ENCODE measurements at places on chromosomes 2 and 18. TPM values are rescaled to one million over a fixed set of nuclear protein-coding genes. Genes with fewer than 3 reads are reported as not detected.

Gene MLPH
- total RNA-seq, result 0.46 TPM

Gene CDKL4
- 1.9 TPM for total RNA-seq

Gene TMEM37
- 0.14 TPM for total RNA-seq

Gene COLEC11
- 0.14 TPM for total RNA-seq

Gene IL36RN
- total RNA-seq, result 0.73 TPM

Gene ANKRD30BL
- total RNA-seq, result 0.87 TPM

Gene ALPI
- 0.10 TPM for total RNA-seq

Gene TSPYL6
- total RNA-seq, result 0.21 TPM

Gene PRKD3
- total RNA-seq, result 30.4 TPM

Gene SLC9A4
- total RNA-seq, result not detected

Gene ZNF385B
- total RNA-seq, result 0.46 TPM

Gene DUSP2
- total RNA-seq, result 6.1 TPM

Gene FAM110C
- total RNA-seq, result 0.19 TPM

Gene LYG2
- not detected for total RNA-seq

Gene B3GNT7
- total RNA-seq, result 0.73 TPM

Gene LCT
- 0.11 TPM for total RNA-seq

Gene GALNT3
- 0.77 TPM for total RNA-seq

Data from motor neuron (in vitro differentiated cells).